ENCODE measurements at places on chromosomes 5 and 9.

DNA sequence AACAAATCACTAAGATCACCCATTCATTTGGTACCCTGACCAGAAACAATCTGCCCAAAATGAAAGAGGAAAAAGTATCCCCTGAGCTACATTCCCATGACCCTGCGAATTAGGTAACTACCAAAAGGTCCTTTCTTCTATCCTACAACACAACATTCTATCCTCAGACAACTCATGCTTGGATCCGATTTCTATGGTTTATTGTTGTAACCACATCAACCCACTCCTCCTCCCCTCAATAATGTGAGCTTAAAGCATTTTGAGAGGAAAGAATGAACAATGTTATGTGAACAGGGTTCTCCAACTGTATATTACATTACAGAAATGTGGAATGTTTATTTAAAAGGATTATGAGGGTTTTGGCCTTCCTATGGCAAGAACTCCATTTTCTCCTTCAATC, 4.0 kb downstream of the SLC35D2 start:
- no peak for DNase-seq

DNA sequence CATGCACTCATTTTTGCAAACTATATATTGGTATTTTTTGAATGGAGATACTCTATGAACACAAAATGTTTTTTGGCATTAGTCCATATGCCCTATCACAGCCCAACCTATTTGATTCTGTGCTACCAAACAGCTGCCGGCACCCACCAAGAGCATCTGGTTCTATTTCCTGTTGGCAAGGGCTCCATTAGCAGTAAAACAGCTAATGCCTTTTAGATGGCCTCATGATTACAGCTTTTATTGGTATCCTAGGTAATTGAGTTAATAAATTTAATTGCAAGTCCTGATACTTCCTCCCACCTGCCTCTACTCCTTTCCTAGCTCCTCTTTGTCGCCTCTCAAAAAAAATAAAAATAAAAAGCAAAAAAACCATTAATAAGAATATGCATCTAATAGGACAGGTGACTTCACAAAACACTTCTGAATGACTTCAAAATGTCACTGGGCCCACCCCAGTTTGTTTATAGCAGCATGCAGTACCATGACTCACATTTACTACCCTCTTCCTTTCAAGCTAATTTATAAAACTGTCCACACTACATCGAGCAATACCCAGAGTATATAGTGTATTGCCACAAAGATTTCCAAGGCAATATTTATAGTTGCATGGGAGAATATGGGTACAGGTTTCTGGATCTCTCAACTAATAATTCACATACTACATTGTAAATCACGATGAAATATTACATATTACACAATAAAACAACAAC, 620.4 kb downstream of the SLCO4C1 start:
- no peak for DNase-seq

GRCh38 chr5:170345971-170346370, 43.2 kb downstream of the KCNMB1 start:
- no peak for DNase-seq

- no peak for DNase-seq
Measured at GRCh38 chr5:164360589-164360988, 855.2 kb downstream of the MAT2B start.

GRCh38 chr9:21833090-21833801, 30.8 kb downstream of the MTAP start:
- DNase-seq = no peak

- DNase-seq = no peak
Measured at GRCh38 chr5:173855162-173855994, 32.8 kb upstream of the CPEB4 start.

DNA sequence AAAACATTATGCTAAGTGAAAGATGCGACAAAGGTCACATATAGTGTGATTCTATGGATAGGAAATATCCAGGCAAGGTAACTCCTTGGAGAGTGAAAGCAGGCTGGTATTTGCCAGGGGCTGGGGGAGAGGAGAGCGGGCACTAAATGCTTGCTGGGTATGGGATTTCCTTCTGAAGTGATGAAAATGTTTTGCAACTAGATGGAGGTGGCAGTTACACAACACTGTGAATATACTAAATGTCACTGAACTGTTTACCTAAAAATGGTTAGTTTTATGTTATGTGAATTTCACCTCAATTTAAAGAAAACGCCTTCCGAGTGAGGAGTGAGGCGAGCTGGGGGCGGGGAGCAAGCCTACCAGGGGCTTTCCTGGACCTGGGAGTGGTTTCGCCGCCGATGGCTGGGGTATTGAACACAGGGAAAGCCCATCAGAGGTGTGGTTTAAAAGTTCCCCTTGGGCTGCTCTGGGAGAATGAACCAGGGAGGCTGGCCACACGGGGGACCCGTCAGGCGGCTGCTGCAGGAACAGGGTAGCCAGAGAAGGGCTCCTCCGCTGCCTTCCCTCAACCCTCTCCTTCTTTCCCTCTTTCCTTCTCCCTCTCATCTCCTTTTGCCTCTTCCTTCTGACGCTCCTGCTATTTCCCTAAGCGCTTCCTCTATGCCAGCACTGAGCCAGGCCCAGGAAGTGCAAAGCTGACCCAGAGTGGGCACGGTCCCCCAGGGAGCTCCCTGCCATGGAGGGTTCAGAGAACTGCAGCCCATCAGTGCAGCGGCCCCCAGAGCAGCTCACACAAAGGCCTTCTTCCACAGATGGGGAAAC, 4.9 kb downstream of the AKNA start:
- peak; percentile 84 for DNase-seq

GRCh38 chr9:129761293-129761900, 8.6 kb upstream of the PTGES start:
- no peak for DNase-seq

GRCh38 chr5:113598150-113598549, 84.7 kb downstream of the YTHDC2 start:
- DNase-seq = no peak

Measured in stimulated activated CD8-positive, alpha-beta memory T cell treated with anti-CD3 and anti-CD28 coated beads, Interleukin-4, amount 100 ng/mL, for 48 hours (primary cell).